ENCODE measurements at places on chromosomes 1 and 21.

- DNase-seq = no peak
Measured at GRCh38 chr1:1088801-1089680, 14.9 kb upstream of the RNF223 start.

- DNase-seq = no peak
Measured at GRCh38 chr1:115764541-115764940, 4.0 kb downstream of the CASQ2 start.

- DNase-seq = no peak
Measured at GRCh38 chr1:46705408-46705807, 13.5 kb downstream of the EFCAB14 start.

GRCh38 chr1:27915082-27915575 lies 19.7 kb upstream of the SMPDL3B start:
- DNase-seq = no peak

DNA sequence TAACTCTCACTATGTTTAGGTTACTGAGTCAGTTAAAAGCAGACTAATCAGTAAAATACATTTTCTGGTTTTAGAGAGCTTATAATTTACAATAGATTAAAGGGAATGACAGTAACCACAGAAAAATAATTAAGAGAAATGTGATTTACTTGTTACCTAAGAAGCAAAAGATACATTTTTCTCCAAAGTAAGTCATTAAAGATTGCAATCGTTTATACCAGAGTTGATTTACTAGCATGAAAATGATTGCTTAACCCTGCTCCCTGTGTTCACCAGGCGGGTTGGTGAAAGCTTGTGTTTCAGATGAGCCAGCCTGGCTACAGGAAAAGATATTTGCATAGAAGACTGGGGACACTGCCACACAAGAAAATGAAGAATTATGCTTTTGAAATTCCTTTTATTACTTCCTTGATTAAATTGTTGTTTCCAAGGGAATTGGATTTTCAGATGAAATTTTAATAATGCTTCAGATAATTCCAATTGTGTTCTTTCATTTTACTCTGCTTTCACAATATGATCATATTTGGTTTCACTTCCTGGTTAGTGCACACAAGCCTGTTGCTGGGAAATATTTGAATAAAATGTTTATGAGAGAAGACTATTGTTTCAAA lies 27.9 kb downstream of the LRRC8B start:
- DNase-seq = peak; percentile 48
